Activated CD4-positive, alpha-beta memory T cell treated with anti-CD3 and anti-CD28 coated beads, Interleukin-2, amount 10 ng/mL, durations not matched to agents 7 days and 5 days (primary cell): ENCODE measurements at places on chromosomes 11 and 22. TPM values are rescaled to one million over a fixed set of nuclear protein-coding genes. Genes with fewer than 3 reads are reported as not detected.

- no peak overlapping the region for H3K27ac ChIP-seq
- no peak for DNase-seq
- no peak overlapping the region for H3K4me3 ChIP-seq
- no peaks in the 10 kb centered on the region for H3K27me3 ChIP-seq
These were observed 51.3 kb downstream of the TRIM29 start for GRCh38 chr11:120086651-120087050.

DNA sequence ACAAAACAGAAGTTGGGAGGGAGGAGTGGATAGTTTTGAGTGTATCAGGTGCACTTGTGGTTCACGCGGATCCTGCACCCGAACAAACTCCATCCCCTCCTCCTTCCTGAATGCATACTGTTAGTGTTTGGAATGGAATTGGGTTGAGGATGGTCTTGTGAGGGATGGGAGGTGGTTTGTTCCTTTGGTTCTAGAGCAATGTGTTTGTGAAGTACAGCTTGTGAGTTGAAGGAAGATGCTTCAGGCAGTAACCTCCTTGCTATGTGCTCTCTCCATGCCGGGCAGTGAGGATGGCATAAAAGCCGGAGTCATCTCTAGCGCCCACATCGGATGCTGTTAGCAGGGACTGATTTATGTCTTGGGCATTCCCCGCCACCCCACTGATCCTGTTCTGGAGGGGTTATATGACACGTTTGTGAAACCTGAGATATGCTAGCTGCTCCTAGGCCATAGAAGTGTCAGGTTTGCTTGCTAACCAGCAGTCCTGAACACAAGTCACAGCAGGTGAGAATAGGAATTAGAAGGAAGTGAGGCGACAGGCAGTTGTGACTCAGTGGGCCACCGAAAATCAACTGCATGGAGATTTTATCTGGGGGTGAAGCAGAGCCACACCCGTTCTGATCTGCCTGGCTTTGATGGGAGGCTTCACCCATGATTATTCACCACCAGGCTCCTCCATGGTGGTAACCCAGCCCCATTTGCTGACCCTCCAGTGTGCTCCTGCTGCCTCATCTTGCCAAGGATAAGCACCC is 2.2 kb downstream of the BCR start:
- H3K4me3 ChIP-seq: peak overlapping the region; percentile 83
- H3K27me3 ChIP-seq: peaks cover 2% of the 10 kb centered on the region
- DNase-seq: peak; percentile 56
- peak overlapping the region; percentile 73 for H3K27ac ChIP-seq

GRCh38 chr11:134763030-134763388 is 351.0 kb upstream of the B3GAT1 start:
- DNase-seq: no peak
- H3K27me3 ChIP-seq: no peaks in the 10 kb centered on the region
- H3K27ac ChIP-seq: no peak overlapping the region
- no peaks in the 10 kb centered on the region for H3K4me1 ChIP-seq
- H3K4me3 ChIP-seq: no peak overlapping the region

- no peak overlapping the region for H3K27ac ChIP-seq
- no peaks in the 10 kb centered on the region for H3K4me1 ChIP-seq
- no peaks in the 10 kb centered on the region for H3K36me3 ChIP-seq
These were observed 343.6 kb upstream of the CCDC90B start for GRCh38 chr11:83629775-83630174.

IL18 gene
- total RNA-seq: not detected

DNA sequence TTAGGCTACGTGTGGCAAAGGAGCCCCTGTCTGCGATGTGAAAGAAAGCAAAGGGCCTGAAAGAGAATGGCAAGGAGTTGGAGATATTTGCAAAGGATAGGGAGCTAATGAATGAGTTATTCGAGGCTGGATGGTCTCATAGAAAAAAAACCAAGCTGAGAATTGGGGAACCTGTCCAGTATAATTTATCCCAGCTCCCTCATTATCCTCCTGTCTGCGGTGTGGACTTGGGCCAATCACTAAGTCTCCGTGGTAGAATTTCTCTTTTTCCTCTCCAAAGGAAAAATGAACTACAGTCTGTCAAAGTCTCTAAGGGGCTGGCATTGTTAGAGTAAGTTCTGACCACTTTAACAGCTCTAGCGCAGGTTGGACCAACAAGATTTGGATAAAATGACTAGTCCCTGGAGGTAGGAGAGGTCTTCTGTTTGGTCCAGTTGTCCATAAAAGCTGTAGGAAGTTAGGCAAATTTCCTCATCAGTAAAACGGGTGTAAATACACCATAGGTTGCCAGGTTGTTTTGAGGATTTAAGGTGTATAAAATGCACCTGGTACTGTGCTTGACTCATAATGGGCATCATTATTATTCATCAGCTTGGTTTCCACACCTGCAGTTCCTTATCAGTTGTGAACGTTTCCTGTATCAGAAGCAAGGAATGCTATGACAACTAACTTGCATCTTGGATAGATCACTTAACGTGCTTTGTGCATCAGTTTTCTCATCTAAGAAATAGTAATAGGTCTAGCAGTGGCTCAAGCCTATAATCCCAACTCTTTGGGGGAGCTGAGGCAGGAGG is 10.3 kb upstream of the CDON start:
- no peak for DNase-seq
- no peaks in the 10 kb centered on the region for H3K36me3 ChIP-seq
- H3K27me3 ChIP-seq: peaks cover 8% of the 10 kb centered on the region
- H3K4me3 ChIP-seq: no peak overlapping the region
- no peaks in the 10 kb centered on the region for H3K4me1 ChIP-seq

SCARF2 gene
- 1.2 TPM for total RNA-seq
